ENCODE measurements at places on chromosomes 16 and 17.

DNA sequence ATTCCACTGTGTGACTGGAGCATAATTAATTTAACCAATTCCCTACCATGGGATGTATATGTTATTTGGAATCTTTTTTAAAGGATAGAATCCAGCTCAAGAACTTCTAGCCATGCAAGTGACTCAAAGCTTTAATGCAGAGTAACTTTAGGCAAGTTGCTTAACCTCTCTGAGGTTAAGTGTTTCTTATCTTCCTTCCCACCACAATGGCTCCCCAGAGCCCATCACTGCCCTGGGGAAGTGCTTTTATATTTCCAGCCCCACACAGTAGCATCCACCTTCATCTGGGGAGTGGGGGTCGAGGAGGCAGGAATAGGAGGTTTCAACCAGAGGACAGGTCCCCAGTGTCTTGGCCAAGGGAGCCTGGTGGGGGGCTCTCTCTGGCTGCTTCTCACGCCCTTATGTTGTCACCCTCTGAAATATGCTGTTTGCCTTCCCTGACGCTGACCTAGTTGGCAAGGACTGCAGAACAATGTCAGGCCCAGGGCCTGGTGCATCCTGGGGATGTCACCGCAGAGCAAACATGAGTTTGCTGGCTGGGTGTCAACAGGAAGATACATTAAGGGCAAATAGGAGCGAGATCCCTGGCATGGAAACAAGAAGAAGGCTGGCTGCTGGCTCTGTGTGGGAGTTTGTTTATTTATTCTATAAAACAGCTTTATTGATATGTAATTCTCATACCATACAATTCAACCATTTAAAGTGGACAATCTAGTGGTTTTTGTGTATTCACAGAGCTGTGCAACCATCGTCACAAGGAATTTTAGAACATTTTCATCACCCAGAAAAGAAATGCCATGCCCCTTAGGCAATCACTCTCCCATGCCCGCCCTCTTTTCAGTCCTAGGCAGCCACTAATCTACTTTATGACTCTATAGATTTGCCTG is 46.6 kb upstream of the WSB1 start:
- DNase-seq, result peak; percentile 22

- no peak for DNase-seq
These were observed 75.8 kb upstream of the TRAP1 start for GRCh38 chr16:3793161-3793576.

- DNase-seq, result no peak
These were observed 335.7 kb downstream of the GRIN2A start for GRCh38 chr16:9846362-9847099.

- no peak for DNase-seq
These were observed at the start of gene MYH3 for GRCh38 chr17:10657148-10657547. Gene MYH3 (minus strand): TSS chr17:10657309. CDS start chr17:10655064, 2,245 bp downstream.

DNA sequence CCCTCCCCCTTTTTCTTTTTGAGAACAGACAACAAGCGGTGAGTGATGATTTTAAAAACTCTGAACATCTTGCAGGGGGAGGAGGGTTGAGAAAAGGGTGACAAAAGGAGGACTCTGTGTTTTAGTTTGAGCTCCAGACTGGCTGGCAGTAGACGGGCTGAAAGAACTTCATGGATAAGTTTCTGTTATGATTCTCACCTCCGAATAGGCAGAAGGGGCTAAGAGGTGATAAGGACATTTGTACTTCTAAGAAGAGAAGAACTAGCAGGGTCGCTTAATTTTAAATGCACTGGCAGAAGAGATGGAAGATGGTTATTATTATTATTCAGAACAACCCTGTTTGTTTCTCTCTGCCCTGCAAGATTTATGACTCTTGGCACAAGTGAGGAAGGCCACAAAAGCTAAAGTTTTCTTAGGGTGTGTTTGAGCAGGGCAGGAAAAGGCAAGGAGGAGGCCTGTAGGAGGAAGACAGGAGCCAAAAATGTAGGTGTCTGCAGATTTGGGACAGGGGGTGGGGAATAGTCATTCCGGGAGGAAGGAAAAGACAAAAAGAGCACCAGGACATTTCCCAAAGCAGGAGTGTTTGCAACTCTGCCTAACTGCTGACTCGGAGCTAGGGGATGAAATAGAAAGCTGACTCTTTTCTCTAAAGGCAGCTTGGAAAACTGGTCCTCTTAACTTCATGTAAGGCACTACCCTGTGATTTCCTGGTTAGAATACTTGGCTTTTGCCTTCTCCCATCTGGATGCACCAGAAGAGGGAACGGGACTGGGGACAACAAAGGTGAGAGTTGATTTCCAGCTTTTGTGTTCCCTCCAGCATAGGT is 11.9 kb upstream of the HOXB2 start:
- no peak for DNase-seq

- DNase-seq, result peak; percentile 13
These were observed 1.4 kb downstream of the RAB26 start for GRCh38 chr16:2149630-2150417.

DNA sequence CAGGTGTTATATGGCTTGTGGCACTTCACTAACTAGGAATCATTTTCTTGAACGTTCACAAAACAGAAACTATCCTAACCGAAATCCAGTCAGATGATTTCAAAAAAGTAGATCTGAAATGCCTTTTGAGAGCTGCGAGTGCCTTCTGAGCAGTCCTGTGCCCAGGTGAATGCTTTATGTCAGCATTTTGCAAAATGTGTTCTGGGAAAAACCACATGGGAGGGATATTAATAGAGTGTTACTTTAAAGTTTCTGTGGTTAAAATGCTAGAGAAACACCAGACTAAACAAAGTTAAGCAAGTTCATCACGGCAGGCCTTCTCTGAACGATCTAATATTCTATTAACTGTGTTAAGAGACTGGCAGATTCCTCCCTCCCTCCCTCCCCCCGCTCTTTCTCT is 15.8 kb upstream of the RGS9 start:
- DNase-seq, result no peak

Measured in NCI-H1694 treated with DMSO at 0.1 percent for 48 hours (cell line).